ENCODE measurements at places on chromosomes 3 and 15.

DNA sequence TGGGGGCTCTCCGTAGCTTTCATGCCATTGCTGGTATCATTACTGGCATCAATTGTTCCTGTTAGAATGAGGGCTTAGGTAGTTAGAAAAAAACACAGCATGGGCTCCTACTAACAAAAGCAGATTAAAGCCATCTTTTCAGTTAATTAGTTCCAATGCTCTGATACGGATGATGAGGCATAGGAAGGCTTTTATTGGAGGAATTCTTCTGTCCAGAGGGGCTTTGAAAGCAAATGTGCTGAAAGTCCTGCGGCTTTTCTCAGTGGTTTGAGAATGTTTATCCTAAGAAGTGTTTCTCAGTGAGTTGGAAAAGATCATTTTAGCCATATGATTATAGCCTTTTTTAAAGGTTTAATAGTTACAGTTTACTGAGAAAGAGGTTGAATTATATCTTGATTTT lies 198.5 kb downstream of the THSD4 start:
- DNase-seq = no peak

DNA sequence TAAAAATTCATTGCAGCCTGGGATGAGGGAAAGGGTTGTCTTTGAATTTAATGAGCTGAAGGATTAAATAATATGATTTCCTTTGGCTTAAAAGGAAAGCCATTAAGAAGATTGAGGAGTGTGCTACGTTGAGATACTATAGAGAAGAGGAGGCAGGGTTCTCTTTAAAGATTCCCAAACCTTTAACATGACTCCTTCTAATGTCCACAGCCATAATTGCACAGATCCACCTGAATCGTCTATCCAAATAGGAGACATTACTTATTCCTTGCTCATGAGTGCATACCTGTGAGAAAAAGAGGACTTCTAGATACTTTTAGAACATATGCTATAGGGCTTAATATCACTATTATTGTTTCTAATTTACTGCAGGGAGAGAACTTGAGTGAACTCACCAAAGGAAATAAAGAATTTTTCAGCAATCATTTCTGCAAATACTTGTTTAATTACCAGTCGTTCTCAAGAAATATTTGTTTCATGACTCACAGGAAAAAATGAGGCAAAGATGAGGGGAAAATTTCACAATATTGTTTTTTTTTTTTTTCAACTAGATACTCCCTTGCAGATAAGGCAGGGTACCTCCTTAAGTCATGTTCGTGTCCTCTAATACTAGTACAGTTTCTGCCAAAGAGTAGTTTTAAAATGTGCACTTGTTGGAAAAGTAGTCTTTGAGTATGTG lies 8.9 kb upstream of the SUCNR1 start:
- DNase-seq = no peak

DNA sequence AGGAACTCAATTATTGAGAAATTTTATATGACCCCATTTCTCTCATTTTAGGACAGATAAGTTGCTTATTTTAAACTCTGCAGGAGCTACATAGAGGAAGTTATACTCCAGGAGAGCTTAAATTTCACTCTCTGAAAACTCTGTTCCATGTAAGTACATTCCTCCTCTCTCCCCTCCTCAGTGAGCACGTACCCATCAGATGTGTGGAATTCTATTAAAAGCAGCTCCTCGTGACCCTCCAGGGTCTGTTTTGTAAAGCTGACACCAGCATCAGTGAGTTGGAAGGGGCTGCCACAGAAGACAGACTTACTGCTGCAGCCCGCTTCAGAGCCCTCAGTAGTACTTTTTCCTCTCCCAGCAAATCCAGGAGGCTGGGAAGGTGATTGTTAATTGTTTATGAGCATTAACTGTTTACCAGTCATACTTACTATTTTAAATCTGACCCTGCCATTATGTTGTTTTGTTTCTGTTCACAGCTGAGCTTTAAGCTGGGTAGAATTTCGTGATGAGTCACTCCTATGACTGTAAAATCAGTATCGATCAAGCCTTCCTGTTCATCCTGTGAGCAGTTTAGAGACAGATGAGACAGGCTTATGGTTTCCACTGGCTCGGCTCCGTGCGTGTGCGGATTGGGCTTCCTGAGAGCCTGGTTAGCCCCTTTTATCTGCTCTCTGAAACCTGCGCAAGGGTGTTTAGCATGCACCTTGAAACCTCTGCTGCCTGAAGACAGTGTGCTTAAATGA lies 20.4 kb downstream of the IGF1R start:
- no peak for DNase-seq

DNA sequence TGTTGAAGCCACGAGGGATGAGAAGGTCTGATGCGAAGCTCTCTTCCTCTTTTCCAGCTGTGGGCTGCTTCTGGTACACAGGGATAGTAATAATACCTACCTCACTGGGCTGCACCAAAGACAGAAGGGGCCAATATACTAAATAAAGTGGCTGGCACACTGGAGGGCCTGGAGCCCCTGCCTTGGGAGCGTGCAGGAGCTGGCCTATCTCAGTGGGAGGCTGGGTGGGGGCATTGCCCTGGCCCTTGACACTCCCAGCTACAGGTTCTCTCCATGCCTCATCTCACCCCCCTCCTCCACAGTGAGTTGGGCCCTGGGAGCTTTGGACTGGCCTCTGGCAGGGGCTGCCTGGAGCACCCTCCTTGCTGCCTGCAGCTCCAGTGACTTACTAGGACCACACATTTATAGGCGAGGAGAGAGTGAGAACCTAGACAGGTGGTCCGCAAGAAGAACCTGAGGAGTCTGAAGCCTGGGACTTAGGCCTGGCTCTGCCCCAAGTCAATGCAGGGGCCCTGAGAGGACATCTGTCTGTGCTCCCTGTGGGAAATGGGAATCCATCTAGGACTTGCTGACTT lies 1.6 kb downstream of the NOX5 start:
- DNase-seq = no peak

- DNase-seq = no peak
These were observed 103.9 kb downstream of the HCN4 start for GRCh38 chr15:73264881-73265280.

DNA sequence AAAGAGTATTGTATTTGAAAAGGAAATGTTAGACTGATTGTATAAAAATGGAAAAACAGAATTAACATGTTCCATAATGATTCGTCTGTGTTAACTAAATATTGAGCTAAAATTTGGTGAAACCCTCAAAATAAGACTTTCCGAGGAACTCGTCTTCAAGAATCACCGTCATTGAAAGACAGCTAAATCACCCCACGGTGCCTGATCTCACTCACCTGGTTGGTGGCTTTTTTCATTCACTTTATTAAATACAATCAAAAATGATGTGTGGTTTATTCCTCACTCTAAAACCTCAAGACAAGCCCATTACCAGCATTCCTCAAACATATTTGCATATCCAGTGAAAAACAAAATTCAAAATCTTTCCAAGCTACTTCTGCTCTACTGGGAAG lies 153.9 kb downstream of the FOXP1 start:
- DNase-seq = no peak

DNA sequence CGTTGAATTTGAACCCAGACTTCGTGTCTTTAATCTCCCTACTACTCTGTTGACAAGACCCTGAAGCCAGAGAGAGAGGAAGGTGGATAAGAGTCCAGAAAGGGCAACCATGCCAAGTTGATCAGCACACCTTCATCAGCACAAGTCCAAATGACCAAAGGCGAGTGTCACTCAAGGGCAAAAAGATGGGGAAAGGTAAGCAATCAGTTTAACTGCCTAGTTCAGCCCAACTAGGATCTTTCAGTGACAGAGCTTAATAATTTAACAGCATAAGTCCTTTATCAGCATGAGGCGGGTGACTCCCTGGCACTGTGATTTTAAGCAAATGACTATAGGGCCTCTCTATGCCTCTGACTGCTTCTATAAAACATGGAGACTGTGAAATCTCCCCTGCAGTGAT lies 6.2 kb downstream of the SUCLG2 start:
- no peak for DNase-seq

All from stimulated activated CD8-positive, alpha-beta memory T cell treated with anti-CD3 and anti-CD28 coated beads, Interleukin-4, amount 100 ng/mL, for 4 hours (primary cell).